ENCODE measurements at places on chromosomes 11 and 22.

- DNase-seq, result no peak
Observed at GRCh38 chr22:22546490-22546889, 12.6 kb downstream of the PRAME start.

- DNase-seq, result no peak
Observed at GRCh38 chr11:33064033-33064825, 24.9 kb downstream of the TCP11L1 start.

- DNase-seq, result peak; percentile 69
Observed at GRCh38 chr22:37051391-37052385, at the start of gene KCTD17. TSS of gene KCTD17 (plus strand) at chr22:37051742. CDS start at chr22:37051761, 19 bp downstream.

- DNase-seq, result peak; percentile 50
Observed at GRCh38 chr11:120511116-120511819, at the start of gene GRIK4. TSS of gene GRIK4 (plus strand) at chr11:120511748. CDS start at chr11:120660319, 148,571 bp downstream.

GRCh38 chr22:28183078-28183860 lies 264.2 kb upstream of the PITPNB start:
- DNase-seq, result no peak

GRCh38 chr22:29313576-29314466 lies 1.7 kb downstream of the RASL10A start:
- DNase-seq, result no peak

DNA sequence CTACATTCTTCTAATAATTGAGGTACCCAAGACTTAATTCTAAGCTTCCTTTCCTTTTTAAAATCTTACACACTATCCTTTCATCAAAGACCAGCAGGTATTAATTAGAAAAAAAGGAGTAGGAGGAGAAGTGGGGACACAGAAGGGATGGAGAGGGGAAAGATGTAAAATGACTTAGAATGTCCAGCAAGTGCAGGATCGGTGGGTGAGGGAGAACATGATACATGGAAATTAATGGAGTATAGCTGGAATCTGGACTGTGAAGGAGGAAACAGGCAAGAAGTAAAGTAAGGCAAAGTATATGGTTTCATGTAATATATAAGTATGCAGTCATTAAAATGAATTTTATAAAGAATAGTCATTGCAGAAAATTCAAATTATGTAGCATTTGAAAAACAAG lies 63.7 kb upstream of the SC5D start:
- no peak for DNase-seq

DNA sequence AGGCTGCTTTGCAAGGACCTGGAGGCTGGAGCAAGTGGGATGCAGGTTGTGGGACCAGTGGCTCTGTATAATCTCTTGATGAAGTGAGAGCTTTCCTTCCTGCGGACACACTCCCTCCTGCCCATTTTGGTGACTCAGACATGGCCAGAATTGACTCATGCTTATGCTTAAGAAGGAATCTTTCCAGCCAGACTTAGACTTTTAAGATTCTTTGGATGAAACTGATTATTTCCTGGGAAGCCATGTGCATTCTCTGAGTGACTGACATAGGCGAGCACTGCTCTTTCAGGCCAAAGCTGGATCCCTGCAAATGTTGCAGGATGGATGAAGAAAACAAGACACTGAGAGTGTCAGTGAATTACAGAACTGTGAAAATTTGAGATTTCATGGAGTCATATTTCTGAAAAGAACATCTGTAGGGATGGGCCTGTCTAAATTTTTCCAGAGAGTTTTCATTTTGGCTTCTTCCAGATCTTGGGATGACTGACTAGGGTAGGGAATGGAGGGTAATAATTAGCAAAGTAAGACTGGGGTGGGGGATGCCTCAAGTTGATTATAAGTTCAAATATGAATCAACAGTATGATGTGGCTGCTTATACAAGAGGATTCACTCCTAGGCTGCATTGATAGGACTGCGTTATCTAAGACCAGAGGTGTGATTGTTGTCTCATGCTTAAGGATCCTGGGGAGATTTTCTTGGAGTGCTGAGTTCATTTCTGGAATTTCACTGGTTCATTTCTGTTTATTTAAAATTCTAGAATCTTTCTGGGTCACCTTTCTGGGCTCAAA lies 195.8 kb downstream of the HIPK3 start:
- peak; percentile 53 for DNase-seq

DNA sequence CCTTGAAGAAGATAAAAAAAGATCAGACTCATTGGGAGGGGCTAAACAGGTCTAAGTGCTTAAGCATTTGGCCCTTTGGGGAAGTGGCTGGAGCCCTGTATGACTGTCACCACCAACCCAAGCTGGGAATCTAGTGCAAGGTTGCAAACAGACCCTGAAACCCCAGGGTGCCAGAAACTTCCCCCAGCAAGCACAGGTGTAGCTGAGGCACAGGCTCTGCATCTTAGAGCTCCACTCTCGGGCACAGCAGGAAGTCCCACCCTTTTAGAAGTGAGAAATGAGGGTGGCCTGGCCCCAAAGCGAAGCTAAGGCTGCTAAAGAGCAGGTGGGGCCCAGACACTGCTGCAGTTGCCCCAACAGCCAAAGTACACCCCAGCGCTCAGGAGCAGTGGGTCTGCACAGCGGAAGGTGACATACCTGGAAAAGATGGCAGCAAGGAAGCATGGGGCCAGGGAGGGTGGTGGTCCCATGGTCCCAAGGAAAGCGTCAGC lies 5.8 kb upstream of the KDM2A start:
- DNase-seq, result no peak

DNA sequence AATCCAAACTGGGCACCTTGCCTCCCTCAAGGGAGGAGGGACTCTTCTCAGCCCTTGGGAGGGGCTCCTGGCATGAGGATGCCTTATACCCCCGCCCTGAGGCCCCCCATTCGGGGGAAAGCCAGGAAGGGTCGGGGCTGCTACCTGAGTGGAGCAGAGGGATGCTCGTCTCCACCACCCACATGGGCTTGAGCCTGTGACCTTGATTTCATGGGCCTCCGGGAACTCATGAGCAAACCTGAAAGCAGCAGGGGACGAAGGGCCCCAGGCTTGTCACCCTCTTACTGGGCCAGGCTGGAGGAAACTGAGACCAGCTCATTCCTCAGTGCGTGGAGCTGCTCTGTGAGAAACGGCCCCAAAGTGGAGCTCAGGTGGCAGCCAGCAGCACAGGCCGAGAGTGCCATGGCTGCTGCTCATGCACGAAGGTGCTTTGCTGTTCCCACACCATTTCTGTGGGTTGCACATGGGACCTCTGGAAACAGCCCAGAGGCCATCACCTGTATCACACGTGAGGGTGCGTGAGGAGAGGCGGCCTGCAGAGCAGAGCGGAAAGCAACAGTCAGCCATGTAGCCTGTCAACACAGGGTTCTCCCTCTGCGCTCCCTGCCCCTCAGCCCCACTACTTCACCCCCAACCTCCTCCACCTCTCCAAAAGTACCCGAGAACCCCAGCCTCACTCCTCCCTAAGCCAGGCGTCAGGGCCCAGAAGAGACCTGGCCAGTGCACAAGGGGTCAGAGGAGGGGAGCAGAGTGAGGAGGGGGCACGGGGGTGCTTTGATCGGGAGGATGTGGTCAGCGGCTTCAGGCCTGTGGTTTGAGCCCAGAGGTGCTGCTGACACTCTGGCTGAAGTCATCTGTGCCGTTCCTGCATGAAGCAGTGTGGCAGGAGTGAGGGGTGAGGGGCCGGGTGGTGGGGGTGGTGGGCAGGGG lies 14.1 kb upstream of the IL2RB start:
- no peak for DNase-seq

DNA sequence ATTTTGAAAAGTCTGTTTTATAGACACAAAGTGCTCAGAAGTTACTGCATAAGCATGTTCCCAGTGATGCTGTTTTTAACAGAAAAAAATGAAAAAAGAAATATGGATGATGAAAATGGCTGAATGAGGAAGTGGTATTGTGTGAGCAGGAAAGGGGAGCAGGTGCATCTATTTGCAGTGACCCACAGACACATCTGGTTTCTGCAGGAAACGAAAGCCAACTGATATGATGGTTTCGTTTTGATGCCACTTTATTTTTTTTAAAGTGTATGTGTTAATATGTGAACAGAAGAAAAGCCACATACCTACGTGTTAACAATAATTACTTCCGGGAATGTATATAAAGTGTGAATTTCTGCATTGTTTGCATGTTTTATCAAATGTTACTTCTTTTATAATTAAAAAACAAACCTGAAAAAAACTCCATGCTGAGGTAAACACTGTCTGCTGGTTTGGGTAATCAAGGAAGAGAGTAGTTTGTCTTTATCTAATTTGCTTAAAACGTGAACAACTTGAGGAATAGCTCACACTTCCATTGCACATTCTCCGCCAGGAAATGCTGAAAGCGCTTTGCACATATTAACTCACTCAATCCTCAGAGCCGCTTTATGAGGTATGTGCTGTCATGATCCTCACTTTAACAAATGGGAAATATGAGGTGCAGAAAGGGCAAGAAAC lies 1335.9 kb downstream of the TBC1D22A start:
- no peak for DNase-seq

DNA sequence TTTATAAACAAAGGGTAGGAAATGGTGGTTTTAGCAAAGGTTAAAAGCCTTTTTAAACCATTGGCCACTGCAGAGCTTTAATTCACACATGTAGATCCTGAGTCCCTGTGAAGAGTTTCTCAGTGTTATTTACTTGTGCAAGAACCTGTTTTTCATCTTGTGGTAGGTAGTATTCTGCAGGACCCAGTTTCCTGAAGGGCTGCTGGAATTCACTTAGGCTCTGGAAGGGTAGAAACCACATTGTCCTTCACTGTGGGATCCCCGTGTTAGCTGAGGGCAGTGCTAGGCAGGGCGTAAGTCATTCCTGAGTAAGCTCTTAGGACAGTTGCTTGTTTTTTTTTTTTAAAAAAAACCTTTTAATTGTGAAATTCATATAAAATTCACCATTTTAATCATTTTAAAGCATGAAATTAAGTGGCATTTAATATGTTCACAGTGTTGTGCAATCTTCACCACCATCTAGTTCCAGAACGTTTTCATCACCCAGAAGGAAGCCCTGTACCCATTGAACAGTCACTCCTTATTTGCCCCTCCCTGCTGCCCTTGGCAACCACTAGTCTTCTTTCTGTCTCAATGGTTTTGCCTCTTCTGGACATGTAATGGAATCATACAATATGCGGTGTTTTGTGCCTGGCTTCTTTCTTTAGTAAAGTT lies 77.7 kb downstream of the C22orf31 start:
- DNase-seq, result peak; percentile 73

DNA sequence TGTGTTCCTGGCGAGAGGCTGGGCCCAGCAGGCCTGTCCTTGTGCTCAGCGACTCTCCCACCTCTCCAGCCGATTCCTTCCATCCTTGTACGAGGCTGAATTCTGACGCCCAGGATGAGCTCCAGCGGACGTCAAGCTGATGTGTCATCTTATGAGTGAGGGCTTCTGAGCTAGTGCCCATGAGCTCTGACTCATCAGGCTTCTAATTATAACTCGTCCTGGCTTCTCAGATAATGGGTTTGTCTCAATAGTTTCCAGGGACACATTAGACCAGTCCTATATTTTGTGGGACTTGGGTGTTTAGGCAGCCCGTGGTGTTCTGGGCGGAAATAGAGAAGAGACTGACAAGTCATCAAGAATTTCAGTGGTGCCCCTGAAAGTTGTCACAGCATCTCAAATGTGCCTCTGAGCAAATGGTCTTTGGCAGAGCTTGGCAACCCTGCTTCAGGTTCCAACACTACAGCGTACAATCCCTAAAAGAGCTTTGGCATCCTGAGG lies 108.2 kb upstream of the CD44 start:
- peak; percentile 81 for DNase-seq

DNA sequence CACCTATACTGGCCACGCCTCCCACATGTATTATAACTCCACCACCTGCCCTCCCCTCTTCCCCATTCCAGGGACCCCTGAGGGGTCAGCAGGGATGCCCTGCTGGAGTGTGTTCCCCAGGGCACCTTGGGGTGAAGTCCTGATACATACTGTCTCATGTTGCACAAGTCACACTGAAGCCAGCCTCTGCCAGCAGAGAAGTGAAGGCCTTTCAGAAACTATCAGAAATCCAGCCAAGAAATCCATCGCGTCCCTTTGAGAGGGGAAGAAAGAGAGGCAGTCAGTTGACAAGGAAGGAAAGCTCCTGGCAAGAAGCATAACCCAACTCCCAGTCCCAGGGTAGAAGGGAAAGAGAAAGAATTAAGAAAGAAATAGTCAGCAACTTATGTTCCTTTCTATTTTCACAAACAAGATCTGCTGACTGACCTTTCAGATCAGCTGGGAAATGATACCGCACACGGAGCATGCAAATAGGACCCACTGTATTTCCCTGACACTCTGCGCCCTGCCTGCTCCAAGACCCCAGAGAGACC lies 45.2 kb downstream of the SC5D start:
- DNase-seq, result no peak

DNA sequence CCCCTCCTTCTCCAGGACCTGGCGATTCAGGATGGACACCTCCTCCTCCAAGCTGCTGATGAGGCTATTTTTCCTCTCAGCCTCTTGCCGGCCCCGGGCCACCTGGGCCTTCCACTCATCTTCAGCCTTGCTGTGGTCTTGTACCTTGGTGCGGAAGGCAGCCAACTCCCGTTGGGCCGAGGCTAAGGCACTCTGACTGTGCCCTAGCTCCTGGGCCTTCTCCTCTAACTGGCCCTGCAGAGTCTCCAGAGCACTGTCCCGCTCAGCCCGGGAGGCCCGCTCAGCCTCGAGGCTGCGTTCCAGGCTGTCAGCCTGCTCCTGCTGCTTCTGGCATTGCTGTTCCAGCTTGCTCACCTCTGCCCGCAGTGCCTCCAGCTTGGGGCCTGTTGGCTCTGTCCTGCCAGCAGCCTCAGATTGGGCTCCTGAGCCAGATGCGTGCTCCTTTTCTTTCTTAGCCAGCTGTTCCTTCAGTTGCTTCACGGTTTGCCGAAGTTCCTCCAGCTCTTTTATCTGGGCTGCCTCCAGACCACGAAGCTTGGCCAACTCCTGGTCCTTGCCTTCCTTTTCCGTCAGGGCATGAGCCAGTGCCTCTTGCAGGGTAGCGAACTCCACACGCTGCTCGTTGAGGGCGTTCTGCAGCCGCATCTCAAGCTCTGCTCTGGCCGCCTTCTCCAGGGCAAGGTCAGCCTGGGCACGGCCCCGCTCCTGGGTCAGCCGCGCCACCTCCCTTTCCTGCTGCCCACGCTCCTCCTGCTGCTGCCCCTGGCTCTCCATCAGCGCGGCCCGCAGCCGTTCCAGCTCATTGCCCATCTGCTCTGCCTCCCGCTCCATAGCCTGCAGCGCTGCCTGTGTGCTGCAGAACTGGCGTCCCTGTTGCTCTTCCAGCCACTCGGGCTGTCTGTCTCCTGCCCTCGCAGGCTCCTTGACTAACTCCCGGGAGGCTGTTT lies 15.3 kb downstream of the IL18BP start:
- DNase-seq, result peak; percentile 83

GRCh38 chr11:96229354-96229977 lies 113.5 kb downstream of the MAML2 start:
- no peak for DNase-seq

GRCh38 chr22:17774926-17775685 lies 837 bp upstream of the BID start:
- DNase-seq, result no peak
